ENCODE measurements at places on chromosomes 6 and 20. TPM values are rescaled to one million over a fixed set of nuclear protein-coding genes. Genes with fewer than 3 reads are reported as not detected.
A peak's percentile ranks its signal among the peaks of the same experiment; 100 is the strongest.

DNA sequence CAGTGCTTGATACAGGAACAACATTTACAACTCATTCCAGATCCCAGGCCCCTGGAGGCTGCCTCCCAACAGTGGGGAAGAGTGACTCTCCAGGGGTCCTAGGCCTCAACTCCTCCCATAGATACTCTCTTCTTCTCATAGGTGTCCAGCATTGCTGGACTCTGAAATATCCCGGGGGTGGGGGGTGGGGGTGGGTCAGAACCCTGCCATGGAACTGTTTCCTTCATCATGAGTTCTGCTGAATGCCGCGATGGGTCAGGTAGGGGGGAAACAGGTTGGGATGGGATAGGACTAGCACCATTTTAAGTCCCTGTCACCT lies 4.2 kb downstream of the PIM1 start:
- no peak for DNase-seq

DNA sequence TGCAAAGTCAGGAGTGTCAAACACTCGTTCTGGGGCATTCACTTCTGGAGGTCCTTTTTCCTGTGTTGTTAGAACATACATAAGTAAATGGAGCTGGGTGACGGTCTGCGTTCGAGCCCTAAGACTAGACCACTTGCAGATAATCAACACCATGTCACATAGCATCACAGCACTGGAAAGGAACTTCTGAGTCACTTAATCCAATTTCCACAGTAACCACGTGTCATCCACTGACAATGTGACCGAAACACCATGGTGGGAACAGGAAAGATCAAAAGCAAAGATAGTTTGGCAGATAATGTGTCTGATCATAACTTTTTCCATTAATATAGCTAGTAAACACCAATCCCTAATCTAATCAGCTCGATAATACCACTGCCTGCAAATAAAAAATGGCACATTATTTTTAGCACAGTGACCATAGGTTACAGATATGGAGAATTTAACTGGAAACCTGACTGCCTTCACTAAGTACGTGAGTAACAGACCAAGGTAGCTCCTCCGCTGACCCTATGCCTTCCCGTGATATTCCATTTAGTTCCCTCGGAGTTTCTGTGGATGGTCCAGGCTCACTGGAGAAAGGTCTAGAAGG lies 34.8 kb downstream of the WRNIP1 start:
- no peak for DNase-seq

DNA sequence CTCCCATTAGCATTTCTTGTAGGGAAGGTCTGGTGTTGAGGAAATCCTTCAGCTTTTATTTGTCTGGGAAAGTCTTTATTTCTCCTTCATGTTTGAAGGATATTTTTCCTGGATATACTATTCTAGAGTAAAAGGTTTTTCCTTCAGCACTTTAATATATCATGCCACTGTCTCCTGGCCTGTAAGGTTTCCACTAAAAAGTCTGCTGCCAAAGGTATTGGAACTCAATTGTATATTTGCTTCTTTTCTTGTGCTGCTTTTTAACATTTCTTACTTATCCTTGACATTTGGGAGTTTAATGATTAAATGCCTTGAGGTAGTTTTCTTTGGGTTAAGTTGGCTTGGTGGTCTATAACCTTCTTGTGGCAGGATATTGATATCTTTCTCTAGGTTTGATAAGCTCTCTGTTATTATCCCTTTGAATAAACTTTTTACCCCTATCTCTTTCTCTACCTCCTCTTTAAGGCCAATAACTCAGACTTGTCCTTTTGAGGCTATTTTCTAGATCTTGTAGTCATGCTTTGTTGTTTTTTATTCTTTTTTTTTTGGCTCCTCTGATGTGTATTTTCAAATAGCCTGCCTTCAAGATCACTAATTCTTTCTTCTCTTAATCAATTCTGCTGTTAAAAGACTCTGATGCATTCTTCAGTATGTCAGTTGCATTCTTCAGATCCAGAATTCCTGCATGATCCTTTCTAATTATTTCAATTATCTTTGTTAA lies 225.0 kb upstream of the ZNF217 start:
- DNase-seq: no peak

- DNase-seq: no peak
Observed at GRCh38 chr6:122998403-122998975, 2.5 kb downstream of the CLVS2 start.

GRCh38 chr6:87697581-87698546 lies 4.2 kb downstream of the AKIRIN2 start:
- no peak for DNase-seq

GRCh38 chr6:19210849-19211590 lies 626.1 kb upstream of the ID4 start:
- DNase-seq: no peak

- DNase-seq: no peak
Observed at GRCh38 chr20:48614593-48615274, 213.1 kb downstream of the PREX1 start.

- no peak for DNase-seq
Observed at GRCh38 chr6:54971825-54972224, 125.3 kb downstream of the FAM83B start.

GRCh38 chr6:119156757-119157505 lies 78.5 kb upstream of the FAM184A start:
- DNase-seq: no peak

GRCh38 chr20:57391439-57392301 lies 474 bp downstream of the RBM38 start:
- DNase-seq: peak; percentile 48

- DNase-seq: no peak
Observed at GRCh38 chr20:36200451-36200850, 35.8 kb upstream of the AAR2 start.

DNA sequence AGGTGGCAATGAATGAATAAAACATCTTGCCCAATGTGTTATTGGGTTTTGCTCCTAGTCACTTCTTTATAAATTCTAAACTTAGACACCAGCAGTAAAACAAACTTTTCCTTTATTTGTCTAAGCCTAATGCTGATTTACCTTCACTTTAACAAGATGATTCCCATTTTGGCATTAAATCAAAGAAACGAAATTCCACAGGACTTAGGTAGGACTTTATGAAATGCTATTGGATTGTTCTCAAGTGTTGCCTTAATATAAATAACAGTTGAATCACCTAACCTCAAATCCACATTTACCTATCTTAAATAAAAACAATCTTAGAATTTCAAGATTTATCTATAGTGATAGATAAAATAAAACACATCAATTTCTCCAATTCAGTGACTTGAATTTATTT lies 831.8 kb downstream of the EPHA7 start:
- DNase-seq: no peak

DNA sequence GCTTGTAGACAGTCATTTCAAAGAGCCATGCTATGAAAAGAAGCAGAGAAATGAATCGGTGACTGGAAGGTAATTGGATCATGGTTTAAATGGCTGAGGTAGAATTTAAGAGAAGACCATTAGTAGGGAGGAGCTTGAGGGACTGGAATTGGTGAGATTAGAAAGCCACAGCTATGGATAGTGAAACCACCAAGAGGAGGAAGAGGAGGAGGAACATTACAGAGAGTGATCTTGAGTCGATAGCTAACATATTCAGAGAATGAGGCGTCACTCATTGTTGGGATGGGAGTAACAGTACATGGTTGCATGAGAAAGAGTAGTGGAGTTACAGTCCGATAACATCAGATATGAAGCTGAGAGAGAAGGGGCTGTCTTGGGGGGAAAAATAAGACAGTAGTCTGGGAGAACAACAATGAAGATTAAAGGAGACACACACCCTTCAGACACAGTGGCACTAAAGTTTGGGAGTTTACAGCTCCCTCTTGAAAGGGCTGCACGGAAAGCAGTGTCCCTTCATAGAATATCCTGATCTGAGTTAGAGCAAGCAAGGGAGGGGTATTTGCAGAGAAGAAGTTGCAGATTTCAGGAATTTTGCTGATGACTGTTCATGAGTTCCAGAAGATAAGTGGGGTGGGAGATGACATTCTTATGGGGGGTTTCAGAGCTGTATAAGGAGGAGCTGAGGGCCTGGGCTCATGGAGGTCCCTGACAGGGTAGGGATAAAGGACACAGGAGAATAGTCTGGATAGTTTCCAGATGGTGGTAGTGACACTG lies 15.1 kb upstream of the LAMP5 start:
- no peak for DNase-seq

DNA sequence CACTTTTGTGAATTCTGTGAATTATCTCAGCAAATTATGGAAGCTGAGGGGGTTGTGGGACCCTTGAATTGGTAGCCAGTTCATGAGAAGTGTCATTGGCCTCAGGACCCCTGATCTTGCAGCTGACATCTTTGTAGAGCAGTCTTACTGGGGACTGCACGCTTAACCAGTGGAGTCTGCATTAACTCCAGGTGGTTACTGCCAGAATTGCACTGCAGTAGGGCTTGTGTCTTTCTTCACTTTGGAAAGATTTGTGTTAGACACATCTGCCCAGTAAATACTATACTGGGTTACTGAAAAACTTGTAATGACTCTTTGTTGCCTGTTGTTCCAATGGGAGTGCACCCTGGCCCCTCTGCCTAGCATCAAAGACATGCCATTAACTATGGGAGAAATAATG lies 21.2 kb upstream of the CDKN1A start:
- DNase-seq: no peak

- DNase-seq: peak; percentile 89
Observed at GRCh38 chr6:20319520-20320357, 81.9 kb upstream of the E2F3 start.

- no peak for DNase-seq
Observed at GRCh38 chr6:30845183-30845582, 39.1 kb upstream of the DDR1 start.

- no peak for DNase-seq
Observed at GRCh38 chr20:49790077-49790798, 22.4 kb upstream of the SLC9A8 start.

DNA sequence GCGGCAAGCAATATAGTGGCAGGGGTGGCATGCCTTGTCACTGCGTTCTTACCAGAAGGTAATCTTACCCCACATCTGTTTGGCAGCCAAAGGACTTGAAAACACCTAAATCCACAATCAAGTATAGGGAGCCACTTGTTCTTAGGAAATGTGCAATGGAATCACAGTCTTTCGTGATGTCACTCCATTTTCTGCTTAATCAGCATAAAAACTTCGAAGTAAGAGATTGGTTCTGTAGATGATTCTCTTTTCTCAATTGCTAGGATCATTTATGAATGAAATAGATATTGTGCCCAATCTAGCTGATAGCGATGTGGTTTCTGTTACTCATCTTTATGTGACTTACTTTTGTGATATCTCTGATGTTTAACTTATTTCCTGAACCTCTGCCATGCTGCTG lies 89.0 kb downstream of the SLC22A3 start:
- no peak for DNase-seq

DNA sequence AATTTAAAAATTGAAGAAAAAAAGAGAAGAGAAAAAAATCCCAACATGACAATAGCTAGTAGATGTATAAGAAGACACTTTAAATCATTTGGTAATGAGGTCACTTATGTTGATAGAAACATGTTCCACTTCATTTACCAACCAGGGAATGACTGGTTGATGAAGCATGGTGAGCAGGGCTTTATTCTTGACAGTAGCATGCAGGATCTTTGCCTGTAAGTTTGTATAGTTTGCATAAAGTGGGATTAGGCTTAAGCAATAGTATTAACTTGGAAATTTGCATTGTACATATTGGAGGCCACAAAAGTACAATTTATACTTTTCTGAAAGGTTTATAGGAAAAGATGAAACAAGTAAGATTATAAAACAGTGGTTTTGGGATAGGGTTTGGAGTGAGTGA lies 67.0 kb downstream of the NOX3 start:
- DNase-seq: no peak

GRCh38 chr20:45467861-45468260 lies 1.7 kb upstream of the WFDC2 start:
- peak; percentile 67 for DNase-seq

- no peak for DNase-seq
Observed at GRCh38 chr6:42201382-42201781, 6.6 kb upstream of the GUCA1B start.

- DNase-seq: no peak
Observed at GRCh38 chr6:30127238-30128093, 8.5 kb upstream of the TRIM40 start.

DNA sequence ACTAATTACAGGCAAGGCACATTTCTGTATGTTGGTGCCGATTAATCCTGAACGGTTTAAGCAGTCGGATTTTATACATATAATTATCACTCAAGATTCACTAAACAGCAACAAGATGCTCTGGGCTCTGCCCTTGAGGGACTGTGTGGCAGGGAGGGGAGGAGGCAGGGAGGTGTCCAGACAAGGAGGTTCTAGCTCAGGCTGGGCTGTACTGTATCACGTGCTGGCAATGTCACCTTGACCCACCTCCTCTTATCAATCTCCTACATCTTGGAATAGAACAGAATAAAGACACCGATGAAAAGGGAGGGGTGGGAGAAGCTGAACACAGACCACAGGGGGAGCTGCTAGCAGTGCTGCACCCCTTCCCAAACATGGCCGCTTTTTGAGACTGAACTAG lies 65.7 kb downstream of the LRFN2 start:
- DNase-seq: no peak

- no peak for DNase-seq
Observed at GRCh38 chr20:52035498-52035897, 156.1 kb downstream of the ZFP64 start.

DNA sequence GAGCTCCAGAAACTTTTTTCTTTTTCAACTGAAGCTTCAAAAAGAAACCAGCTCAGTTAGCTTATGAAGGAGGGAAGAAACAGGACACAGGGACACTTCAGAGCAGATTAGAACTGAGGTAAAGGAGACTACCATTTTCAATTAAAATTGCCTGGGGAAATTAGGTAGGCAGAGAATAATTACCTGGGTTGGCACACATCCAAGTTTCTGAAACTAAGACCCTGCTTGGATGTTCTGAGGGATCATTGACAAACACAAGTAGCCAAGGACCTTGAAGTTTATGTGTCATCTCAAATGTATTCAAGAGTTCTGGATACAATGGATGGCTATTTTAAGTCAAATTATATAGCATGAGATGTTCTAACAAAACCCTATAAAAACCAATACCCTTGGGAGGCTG lies 137.6 kb downstream of the PLCB4 start:
- no peak for DNase-seq

- no peak for DNase-seq
Observed at GRCh38 chr6:131754715-131755567, 44.1 kb upstream of the CTAGE9 start.

OPRM1 gene
- total RNA-seq: not detected

APCDD1L gene
- total RNA-seq: 0.29 TPM

SEMG1 gene
- not detected for total RNA-seq

ARMH2 gene
- not detected for total RNA-seq

KCNQ5 gene
- total RNA-seq: 0.17 TPM

NDUFAF4 gene
- 39.7 TPM for total RNA-seq

ENPP3 gene
- 19.5 TPM for total RNA-seq

OTOR gene
- not detected for total RNA-seq

GGTLC1 gene
- not detected for total RNA-seq

PRDM13 gene
- not detected for total RNA-seq

DZANK1 gene
- total RNA-seq: 2.4 TPM

KCNK16 gene
- total RNA-seq: not detected

CLVS2 gene
- 0.92 TPM for total RNA-seq

TMC2 gene
- total RNA-seq: not detected

FAM83C gene
- total RNA-seq: not detected

FAM110A gene
- 10.4 TPM for total RNA-seq

CAGE1 gene
- total RNA-seq: not detected

CCM2L gene
- total RNA-seq: 3.7 TPM

SCGN gene
- total RNA-seq: 7.4 TPM

SLC26A8 gene
- total RNA-seq: 0.28 TPM
